CD4-positive, alpha-beta T cell treated with Interleukin-6 at 100 ng/mL for 8 hours (primary cell): ENCODE measurements at places on chromosomes 11 and 22.

DNA sequence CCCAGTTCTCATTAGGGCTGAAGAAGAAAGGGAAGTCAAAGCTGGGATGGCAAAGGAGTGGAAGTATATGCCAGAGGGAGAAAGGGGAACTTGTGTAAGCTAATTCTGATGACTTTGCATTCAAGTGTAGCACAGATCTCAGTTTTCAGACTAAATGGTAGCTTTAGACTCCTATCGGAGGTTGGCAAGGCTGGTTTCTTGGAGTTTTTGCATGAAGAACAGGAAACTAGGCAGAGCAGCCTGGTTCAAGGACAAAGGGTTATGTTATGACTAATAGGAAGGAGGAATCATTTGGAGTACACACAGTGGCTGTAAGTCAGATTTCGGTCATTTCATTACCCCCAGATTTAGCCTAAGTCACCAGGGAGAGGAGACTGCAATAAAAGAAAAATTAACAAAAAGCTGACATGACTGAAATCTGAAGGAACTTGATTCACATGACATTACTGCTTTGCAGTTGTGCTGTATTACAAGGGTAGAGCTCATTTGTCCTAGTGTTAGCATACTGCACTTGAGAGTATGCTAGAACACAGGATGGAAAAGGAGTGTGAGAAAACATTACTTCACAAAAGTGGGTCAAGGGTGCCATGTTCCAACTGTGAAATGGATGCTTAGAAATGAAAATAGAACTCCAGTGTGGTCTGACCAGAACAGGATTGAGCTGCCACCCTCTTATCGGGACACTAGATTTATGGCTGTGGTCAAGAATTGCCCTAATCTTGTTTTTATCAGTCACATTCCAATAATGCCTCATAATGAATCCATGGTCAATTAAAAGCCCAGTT is 23.6 kb downstream of the ADM start:
- no peak for DNase-seq

- no peak for DNase-seq
Measured at GRCh38 chr22:44669561-44669976, 32.4 kb upstream of the PRR5 start.

DNA sequence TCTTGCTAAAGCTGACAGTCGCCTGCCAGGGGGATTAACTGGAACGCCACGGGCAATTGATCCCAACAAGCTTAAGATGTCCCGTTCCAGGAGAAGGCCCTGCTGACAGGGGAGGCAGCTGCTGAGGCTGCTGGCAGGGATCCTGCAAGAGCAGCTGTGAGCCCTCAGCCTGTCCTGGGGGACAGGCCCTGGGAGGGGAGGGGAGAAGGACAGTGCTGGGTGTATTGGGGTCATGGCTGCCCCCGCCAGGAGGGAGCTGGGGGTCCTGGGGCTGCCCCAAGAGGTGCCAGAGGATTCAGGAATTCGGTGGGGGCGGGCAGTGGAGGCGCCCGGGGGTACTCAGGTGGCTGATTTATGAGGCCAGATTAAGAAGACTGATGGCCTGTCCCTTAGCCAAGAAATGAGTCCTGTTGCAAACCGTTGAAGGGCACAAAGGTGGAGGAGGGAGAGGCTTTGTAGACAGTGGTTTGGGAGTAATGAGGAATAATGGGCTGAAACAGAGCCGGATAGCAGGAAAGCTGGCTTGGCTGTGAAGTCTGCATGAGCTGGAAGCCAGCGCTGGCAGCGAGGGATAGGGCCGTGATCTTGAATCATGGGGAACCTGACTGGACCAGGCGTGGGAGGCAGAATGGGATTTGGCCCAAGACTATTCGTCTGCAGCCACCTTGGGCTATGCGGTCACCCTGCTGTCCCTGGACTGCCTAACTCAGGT is 133.5 kb downstream of the CACNA1I start:
- DNase-seq, result no peak

DNA sequence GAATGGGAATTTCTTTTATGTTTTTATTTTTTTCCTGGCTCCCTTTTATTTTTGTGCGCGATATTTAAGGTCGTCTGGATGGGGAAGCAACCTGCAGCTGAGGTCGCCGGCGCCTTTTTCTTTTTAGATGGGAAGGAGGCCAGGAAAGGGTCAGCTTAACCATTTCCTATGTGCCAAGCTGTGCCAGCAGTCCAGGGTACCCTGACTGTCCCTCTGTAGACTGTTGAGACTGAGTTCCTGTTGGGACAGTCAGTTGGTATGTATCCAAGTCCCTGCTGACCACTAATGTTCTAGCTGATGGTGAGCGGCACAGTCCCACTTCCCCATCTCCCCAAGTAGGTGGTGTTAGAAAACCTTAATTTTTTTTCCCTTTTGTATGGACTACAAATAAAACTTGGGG is 10.5 kb downstream of the RBM14 start:
- no peak for DNase-seq

GRCh38 chr22:36548606-36549005 is 19.6 kb upstream of the EIF3D start:
- DNase-seq, result no peak

DNA sequence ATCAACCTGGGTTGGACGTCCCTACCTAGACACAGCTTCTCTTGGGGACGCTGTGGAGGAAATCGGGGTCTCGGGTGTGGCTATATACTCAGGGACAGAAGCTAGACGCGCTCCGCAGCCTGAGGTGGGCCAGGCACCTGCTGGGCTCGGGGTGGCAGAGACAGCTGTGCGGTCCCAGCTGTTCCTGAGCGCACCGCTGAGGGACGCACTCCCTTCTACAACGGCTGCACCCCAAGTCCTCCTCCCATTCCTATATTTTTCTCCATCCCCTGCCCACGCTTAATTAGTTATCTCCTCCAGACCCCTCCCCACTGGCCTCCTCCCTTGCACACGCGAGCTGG is 188 bp upstream of the MTNR1B start:
- DNase-seq, result no peak

- no peak for DNase-seq
Measured at GRCh38 chr11:124951341-124951740, 2.7 kb upstream of the CCDC15 start.

DNA sequence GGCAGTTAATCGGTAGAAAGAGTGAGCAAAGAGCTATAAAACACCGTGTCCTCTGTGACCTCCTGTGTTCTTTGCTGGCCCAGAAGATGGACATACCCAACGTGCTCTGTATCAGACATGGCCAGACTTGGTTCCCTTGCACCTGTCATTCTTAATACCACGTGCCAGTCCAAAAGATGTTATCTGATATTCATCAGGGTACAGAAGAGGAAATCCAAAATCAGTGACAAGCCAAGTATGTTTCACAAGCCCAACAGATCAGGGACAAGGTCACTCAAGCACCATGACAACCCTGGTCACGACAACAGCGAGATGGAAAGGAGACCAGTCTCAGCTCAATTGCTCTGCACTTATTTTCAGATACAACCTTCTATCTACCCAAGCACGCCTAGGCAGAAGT is 3.4 kb downstream of the LRP4 start:
- DNase-seq, result no peak

GRCh38 chr11:45807792-45808238 is 2.9 kb downstream of the SLC35C1 start:
- no peak for DNase-seq

DNA sequence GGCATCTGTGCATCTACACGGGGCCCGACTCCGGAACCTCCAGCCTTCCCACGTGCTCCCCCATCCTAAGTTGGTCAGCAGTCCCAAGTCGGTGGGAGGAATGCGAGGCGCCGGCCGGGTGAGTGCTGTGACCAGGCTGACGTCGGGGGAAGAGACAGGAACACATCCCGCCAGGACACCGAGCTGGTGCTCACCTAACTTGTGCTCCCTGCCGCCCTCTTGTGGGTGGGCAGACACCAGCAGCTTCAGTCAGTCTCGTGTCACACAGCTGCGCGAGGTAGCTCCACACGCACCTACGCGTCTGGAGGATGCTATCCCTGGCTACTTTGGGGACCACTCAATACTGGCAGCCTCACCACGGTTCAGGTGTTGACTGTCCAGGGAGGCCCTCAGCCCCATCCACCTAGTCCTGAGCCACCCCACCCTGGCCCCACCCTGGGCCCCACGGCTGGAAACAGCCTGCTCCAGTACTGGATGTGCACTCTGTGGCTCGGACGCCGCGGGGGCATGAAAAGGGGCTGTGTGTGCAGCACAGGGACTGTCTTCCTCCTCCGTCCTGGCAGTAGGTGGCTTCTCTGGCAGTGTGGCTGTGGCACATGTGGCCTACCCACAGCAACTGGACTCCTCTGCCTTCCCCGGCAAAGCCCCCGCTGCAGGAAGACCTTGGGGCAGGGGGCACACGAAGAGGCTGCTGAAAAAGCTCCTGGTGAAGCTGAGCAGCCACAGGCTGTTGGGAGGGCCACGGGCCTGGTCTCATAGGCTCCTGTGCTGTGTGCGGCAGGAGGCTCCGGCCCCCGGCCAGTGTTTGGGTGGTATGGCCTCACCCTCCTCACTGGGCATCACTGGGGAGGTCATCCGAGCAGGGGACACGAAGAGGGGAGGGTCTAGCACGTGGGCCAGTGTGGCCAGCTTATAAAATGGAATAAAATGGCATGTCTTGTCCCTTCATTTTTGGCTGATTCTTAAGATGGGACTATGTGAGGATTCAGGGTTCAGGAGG is 11.2 kb upstream of the BID start:
- DNase-seq, result peak; percentile 66

- DNase-seq, result no peak
Measured at GRCh38 chr22:33163815-33164214, 105.6 kb upstream of the SYN3 start.

DNA sequence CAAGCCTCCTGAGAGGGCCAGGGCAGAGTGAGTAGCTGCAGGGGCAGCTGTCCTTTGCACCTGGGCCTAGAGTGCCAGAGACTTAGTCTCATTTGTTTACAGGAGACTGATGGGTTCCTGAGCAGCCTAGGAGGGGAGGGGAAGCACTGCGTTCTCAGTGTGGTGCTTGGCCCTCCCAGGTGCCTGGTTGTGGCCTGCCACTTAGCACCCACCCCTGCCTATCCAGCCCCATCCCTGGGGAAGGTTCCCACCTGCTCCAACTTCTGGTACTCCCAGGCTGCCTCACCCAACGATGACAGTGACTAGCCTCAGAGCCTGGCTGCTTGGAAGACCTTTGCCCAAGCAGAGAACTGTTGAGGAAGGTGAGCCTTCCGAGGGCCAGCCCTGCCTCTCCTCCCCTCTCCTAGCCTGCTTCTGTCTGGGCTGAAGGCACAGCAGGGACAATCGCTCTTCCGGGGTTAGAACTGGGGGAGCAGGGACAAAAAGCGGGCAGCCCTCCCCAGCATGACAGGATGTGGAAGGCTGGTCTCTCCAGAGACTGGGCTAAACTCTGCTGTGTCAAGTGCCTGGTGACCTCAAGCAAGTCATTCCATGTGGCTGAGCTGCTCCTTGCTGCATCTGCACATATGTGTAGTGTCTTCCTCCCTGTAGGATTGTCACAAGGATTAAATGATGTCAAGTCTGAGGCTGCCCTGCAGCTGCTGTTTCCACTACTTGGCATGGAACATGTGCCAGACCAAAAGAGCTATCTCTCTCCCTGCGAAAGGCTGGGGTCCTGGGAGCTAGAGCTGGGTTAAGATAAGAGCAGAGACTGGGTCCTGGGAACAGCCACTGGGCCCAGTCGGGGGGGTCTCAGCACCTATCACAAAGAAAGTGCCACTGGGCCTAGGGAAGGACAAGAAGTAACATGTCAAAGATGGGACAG is 9.9 kb downstream of the KCNQ1OT1 start:
- DNase-seq, result no peak

- no peak for DNase-seq
Measured at GRCh38 chr11:2099516-2100349, 39.5 kb downstream of the IGF2 start.

GRCh38 chr11:124199702-124200101 is 16.6 kb downstream of the OR10D3 start:
- no peak for DNase-seq

DNA sequence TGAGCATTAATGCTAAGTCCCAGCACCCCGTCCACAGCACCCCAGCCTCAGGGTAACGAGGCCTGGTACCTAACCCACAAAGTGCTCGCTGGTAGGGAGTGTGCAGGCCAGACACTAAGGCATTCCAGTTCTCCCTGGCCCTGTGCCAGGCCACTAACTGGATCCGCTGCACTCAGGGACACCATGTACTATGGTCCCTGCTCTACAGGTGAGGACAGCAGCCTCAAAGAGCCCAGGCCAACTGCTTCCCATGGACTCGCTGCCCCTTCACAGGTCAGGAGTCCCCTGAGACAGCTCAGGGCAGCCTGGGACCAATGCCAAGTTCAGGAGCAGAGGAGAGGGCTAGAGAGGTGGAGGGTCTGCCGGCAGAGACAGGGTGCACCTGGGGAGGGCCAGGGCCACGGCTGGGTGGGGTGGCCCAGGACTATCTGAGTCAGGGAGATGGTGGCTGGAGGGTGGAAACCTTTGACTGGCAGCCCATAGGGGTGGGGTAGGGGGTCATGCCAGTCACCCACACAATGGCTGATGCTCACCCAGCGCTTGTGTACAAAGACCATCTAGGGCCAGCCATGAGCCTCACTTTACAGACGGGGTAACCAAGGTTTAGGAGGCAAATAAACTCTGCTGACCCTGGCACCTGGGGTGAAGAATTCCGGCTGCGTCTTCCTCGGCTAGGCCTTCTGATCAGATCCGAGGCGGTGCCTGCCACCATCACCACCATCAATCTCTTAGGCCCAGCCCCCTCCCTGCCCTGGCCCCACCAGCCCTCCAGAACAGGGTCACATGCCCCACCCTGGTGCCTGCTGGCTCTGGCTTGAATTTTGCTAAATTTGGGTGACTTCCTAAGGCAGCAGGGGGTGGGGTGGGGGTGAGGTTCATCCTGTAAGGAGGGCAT is 5.6 kb downstream of the OSBPL5 start:
- DNase-seq, result no peak

DNA sequence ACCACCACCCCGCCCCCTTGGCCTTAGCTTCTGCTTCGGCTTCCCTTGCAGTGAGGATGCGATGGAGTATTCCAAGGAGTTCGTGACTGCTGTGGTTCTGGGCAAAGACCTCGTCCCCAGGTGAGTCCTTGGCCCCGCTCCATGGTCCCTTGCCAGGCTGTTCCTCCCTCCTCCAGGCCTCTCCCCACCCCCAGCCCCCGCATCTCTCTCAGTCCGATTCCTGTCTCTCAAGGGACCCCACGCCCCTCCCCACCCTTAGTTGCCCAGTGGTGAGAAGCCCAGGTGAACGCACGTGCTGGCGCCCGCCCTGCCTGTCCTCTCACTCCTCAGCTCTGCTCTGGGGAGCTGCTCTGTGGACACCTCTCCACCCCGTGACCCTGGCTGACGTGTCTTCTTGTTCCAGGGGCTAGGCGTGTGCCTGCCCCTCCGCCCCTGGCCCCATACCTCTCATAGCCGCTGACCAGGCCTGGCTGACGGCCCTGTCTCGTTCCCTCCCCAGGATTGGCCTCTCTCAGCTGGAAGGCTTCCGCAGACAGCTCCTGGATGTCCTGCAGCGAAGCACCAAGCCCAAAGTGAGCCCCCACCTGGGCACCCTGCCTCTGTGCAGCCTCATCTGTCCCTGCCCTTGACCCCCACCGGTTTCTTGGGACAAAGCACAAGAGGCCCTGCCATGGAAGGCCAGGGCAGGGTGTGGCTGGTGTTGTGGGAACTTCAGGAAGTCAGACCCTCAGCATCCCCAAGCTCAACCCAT is 14.6 kb upstream of the MYRF start:
- no peak for DNase-seq

DNA sequence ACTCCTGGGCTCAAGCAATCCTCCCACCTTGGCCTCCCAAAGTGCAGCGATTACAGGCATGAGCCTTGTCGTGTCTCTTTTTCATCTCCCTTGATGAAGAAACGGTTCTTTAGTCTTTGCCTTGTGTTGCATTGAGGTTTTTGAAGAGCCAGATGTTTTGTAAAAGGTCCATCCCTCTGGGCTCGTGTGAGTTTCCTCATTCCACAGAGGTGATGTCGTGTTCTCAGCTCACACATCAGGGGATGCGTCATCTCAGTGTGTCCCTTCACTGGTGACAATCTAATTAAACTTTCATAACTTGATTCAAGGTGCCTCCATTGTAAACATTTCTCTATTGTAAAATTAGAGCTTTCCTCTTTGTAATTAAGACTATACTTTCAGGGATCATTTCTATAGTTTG is 29.7 kb upstream of the TEF start:
- no peak for DNase-seq
